ENCODE measurements at places on chromosomes 4 and X. TPM values are rescaled to one million over a fixed set of nuclear protein-coding genes. Genes with fewer than 3 reads are reported as not detected.
A peak's percentile ranks its signal among the peaks of the same experiment; 100 is the strongest.

DNA sequence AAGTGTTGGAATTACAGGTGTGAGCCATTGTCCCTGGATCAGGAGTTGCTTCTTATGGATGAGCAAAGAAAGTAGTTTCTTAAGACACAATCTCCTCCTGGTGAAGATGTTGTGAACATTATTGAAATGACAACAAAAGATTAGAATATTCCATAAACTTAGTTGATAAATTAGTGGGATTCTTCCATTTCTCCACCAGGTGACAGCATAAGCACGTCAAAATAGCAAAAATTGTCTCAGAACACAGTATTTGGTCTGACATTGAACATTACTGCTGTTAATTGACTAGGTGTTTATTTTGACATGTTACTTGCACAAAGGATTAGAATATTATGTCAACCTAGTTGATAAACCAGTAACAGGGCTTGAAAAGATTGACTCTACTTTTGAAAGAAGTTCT, 21.6 kb downstream of the CLDN34 start:
- DNase-seq = no peak

GRCh38 chr4:84719115-84719514, 136.2 kb downstream of the CDS1 start:
- no peak for DNase-seq

DNA sequence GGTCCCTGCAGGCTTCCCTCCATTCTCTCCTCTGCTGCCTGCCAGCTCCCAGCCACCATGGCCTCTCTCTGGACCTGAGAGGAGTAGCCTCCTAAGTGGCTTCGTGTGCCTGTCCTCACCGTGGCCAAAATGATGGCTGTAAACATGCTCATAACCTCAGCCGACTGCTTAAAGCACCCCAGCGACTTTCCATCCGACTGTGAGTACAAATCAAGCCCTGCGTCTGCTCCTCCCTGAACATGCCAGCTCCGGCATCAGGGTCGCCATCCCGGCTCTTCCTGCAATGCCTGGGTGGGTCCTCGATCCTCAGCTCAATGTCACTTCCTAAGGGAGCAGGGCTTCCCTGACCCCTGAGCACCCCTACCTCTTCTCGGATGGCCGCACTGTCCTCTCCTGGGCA, 3.3 kb upstream of the SORCS2 start:
- peak; percentile 21 for DNase-seq

GRCh38 chrX:153762626-153763173, 1.3 kb upstream of the PLXNB3 start:
- DNase-seq = no peak

GRCh38 chr4:108622022-108622421, 1.6 kb downstream of the RPL34 start:
- no peak for DNase-seq

DNA sequence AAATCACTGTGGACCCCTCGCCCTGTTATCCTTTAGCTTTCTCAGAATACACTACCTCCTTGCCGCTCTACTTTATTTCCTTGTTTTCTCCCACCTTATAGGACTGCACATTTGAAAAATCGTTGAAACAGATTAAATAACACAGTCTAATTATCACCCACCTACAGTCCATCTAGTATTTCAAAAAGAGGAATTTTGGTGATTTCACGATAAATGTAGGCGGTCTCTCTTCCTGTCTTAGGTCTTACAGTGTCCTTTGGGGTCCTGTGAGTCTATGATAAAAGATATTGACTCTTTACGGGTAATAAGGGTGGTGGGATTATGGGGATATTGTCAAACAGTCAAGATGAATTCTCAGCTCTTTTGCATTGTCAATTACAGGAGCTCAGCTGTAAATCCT, 2.4 kb upstream of the TBL1X start:
- no peak for DNase-seq

- DNase-seq = no peak
Measured at GRCh38 chrX:39475372-39475771, 622.4 kb downstream of the BCOR start.

- DNase-seq = no peak
Measured at GRCh38 chrX:1111601-1112300, 100.7 kb downstream of the CRLF2 start.

DNA sequence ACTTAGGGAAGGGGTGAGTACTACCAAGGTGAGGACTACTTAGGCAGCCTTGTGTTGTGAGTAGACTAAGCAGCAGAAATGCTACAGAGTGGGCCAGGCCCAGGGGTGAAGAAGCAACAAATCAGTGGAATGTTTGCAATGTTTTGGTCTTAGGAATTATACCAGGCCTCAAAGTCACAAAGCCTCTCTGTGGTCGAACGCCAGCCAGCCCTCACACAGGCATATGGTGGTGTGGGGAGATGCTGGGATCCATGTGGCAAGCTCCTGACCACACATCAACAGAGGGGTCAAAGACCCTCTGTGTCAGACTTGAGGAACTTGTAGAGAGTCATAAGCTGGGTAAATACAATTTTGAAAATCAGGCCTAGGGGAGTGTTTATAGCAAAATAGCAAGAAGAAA, 153.8 kb upstream of the KLF3 start:
- DNase-seq = no peak

ESX1 gene
- not detected for total RNA-seq
